Activated CD4-positive, alpha-beta T cell treated with anti-CD3 and anti-CD28 coated beads for 48 hours (primary cell): ENCODE measurements at places on chromosomes 2 and 18.

DNA sequence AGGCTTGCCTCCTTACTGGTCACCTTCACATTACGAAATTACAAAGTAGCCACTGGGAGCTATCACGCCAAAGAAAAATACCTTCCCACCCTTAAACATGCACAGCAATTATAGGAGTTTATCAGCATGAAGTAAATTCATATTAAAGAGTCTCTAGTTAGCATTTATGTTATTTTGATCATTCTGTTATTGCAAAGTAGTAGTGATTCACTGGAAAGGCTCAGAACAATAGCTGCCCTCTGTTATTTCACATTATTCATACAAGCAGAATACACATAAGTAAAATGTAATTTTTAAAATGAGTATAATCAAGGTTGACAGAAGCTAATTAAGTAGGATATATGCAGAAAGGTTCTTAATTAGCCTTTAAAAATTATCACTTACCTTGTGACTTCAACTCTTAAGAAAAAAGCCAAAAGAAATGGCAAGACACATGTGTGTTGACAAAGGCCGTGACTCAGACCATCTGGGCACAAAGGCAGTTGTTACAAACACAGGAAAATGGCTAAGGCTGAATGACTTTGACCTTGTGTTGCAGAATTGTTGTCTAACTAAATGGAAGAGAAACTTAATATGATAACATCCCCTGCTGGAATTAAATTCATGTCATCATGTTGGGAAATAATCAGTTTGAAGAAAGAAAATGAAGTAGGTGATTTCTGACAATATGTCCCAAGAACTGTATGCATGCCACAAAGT, 108.3 kb downstream of the ARL6IP6 start:
- no peak for DNase-seq

DNA sequence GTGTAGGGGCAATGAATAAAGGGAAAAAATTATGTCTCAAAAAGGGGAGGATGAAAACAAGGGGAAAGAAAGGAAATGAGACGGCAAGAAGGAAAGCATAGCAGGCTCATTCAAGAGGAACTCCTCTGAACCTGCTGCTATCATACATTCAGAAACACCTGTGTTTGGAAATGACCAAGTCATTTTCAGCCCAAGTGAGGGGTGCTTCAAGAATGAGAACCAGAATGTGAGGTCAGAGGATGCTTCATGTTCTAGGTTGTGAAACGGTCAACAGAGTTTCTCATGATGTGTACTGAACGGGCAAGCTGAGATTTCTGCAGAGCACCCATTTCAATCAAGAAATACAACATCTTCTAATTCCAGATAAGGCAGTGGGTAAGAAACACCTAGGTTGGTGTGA, 1367.2 kb upstream of the CELF4 start:
- DNase-seq, result no peak

- peak; percentile 24 for DNase-seq
Measured at GRCh38 chr2:150485114-150485870, 2.2 kb downstream of the RND3 start.

DNA sequence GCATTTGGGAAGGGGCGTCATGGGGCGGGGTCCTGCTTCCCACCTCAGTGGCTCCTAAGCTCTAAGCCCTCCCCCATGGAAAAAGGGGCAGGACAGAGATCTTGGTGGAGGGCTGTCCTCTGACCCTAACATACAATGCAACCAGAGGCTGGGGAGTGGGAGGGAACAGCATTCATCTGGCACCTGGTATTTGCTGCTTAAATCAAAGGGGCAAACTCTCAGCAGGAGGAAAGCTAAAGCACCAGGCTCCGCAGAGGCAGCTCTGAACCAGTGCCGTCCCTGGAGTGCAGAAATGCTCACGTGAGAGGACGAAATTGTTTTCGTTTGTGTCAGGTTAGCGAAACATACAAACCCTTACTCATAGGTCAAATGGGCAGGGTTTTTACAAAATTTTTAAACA, 92.7 kb upstream of the PXDN start:
- no peak for DNase-seq

DNA sequence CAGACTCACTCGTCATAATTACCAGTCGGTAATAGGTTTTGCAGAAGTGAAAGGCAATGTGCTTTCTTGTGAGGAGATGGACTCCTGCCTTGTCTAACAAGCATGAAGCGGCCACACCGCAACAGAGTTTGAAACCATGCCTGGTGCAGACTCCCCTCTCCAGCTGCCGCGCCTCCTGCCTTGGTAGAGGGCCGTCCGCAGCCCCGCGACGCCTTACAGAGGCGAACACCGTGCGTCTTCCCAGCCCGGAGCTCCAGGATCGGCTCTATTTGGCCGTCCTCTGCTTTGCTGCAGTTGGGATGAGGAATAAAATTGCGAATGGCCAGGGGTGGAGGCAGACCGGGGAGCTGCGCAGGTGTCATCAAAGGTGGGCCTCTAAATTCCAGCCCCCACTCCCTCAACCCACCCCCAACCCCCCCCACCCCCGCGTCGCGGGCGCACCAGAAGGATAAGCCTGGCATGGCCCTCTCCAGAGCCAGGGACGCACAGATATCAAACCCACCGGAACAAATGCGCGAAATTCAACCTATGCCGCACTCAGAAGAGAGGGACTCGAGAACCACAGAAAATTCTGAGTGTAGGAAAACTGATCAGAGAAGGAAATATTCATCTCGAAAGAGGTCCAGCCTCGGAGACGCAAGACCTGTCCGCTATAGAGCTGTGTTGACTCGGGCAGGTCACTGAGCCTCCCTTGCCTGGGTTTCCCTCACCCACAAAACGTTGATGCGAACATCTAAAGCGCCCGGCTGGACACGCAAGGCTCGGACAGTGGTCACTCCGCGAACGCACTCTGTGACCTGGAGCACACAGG, 1.1 kb downstream of the TRABD2A start:
- peak; percentile 59 for DNase-seq

- DNase-seq, result no peak
Measured at GRCh38 chr2:41489638-41490037, 558.2 kb upstream of the PKDCC start.
